ENCODE measurements at places on chromosomes 3 and 15.

DNA sequence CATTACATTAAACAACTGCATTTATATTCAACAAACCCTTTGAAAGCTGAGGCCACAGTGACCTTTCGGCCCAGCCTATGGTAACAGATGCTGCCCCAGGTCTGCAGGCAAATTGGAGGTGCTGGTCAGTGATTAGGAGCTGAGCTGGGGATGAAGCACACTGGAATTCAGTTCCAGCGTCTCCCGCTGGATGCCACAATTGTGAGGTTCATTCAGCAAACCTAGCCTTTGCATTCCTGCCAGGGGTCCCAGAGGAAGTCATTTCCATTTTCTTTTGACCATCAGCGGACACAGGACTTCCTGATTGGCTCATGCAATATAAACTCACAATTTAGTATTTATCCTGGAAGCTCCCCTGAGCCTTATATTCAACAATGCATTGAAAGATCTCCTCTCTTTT is 89.5 kb downstream of the IL20RB start:
- no peak for DNase-seq

DNA sequence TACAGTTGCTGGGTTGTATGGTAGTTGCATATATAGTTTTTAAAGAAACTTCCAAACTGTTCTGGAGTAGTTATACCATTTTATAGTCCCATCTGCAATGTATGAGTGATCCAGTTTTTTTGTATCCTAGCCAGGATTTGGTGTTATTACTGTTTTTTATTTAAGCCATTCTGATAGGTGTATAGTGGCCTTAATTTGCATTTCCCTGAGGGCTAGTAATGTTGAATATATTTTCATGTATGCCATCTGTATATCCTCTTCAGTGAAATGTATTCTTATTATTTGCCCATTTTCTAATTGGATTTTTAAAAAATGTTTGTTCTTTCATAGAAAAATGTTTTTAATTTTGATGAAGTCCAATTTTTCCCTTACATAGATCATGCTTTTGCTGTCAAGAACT is 29.2 kb downstream of the PXK start:
- no peak for DNase-seq

DNA sequence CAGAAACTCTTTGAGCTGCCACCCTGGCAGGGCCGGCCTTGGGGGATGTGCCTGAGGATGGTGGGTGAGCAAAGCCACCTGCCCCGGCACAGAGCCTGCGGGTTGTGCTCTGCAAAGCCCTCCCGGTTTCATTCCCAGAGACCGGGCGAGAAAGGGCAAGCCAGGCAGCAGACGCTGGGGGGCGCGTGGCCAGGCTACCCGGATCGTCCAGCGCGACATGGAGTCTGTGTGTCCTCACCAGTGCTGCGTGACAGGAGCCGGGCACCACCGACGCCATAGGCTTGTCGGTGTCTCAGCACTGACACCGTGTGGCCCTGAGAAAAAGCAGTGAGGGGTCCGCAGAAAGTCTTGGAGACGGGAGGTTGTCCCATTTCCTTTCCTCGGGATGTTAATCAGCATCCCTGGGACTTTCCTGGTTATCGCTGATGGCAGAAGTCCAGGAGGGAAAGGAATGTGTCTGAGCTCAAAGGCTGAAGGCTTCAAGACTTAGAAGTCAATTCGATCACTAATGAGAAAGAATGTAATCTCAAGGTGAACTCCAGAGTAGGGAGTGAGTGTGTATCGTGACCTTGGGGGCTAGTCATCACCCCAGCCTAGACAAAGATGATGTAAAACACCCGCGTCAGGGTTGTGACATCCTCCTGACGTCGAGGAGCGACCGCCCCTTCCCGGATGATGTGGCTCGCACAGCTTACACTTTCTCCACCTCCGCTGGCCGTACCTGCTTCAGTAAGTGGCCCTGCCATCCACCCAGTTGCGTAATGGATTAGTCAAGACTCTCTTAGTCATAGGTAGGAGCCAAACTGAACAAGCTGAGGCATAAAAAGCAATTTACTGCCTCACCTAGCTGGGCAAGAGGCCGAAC is 36.3 kb upstream of the PLA2G4E start:
- no peak for DNase-seq

GRCh38 chr3:62562596-62562995 is 189.2 kb upstream of the FEZF2 start:
- DNase-seq, result no peak

GRCh38 chr15:63559753-63560152 is 37.4 kb upstream of the FBXL22 start:
- DNase-seq, result no peak

DNA sequence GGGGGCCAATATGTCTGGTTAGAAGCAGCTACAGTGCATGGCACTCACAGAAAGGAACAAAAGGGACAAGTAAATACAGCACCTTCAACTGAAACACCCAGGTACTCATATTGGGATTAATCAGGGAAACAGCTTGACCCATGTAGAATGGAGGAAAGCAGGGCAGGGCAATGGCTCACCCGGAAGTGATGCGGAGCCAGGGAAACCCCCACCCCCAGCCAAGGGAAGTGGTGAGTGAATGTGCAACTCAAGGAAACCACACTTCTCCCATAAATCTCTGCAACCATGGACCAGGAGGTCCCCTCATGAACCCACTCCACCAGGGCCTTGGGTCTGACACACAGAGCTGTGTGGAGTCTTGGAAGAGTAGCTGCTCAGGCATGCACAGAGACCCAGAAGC is 117.1 kb downstream of the MTHFS start:
- no peak for DNase-seq

- DNase-seq, result no peak
Measured at GRCh38 chr3:157117206-157117605, 42.7 kb downstream of the CCNL1 start.

DNA sequence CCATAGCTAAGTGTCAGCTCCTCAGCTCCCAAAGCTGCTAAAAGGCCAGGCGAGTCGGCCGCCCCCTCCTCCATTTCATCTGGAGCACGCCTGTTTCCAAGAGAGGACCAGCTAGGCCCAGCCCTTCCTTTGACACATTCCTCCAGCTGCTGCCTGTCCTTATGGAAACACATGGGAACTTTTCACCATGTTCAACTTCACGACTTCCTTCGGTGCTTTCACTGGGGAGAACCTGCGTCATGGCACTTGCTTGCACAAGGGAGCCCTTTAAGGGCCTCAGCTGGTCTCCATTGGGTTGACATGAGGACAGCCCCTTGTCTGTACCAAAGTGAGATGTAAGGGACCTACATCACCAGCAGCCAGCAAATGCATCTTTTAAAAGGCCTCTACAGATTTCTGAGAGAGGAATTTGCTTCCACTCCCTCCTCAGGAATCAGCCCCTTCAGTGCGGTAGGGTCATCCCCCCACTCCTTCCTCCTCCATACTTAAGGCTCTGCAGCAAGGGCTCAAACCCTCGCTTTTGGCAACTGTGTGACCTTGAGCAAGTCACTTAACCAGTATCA is 2.1 kb downstream of the MAGI1 start:
- no peak for DNase-seq

- no peak for DNase-seq
Measured at GRCh38 chr3:124360563-124360962, 368.6 kb upstream of the ROPN1 start.

DNA sequence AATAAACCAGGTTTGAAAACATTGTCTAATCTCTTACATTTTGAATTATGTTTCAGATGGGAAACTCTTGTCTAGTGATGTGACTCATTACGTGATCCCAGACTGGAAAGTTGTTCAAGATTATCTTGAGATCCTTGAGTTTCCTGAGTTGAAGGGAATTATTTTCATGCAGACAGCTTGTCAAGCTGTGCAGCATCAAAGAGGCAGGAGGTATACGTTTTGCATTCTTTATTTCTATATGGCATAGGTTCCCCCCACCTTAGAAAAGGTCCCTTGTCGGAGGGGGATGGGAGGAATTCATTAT is 1.5 kb downstream of the DIS3L start:
- no peak for DNase-seq

DNA sequence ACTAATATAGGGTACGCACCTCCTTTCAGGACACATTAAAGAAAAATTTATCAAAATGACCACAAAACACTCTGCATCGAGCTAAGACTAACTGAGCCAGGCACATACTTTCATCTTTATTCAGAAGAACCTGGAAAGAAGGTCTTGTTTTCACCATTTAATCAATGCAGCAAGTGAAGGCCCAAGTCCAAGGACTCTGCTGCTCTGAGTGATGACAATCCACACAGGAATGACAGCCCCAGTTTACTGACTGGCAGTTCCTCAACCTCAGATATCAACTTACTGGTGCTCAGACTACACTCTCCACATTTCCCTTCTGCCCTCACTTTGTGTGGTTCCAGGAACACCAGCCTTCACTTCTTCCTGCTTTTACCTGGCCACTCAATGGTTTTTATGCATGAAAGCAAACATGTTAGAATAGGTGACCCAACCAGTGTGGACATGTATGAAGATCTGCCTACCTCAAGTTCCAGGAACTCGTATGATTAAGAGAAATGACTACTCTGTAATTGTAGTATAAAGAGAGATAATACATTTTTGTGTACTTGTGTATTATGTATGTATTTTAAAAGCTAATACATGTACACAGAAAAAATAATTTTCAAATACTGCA is 29.1 kb upstream of the RASA2 start:
- no peak for DNase-seq

Measured in activated T-helper 1 cell treated with anti-CD3 and anti-CD28 coated beads, Interleukin-2, amount 50 U/mL, for 16 hours (primary cell).